ENCODE measurements at places on chromosomes 11 and 22.

GRCh38 chr11:77814848-77815247 lies 5.7 kb downstream of the RSF1 start:
- no peak for DNase-seq

- DNase-seq = peak; percentile 5
These were observed 4.9 kb downstream of the HSD17B12 start for GRCh38 chr11:43685440-43685839.

DNA sequence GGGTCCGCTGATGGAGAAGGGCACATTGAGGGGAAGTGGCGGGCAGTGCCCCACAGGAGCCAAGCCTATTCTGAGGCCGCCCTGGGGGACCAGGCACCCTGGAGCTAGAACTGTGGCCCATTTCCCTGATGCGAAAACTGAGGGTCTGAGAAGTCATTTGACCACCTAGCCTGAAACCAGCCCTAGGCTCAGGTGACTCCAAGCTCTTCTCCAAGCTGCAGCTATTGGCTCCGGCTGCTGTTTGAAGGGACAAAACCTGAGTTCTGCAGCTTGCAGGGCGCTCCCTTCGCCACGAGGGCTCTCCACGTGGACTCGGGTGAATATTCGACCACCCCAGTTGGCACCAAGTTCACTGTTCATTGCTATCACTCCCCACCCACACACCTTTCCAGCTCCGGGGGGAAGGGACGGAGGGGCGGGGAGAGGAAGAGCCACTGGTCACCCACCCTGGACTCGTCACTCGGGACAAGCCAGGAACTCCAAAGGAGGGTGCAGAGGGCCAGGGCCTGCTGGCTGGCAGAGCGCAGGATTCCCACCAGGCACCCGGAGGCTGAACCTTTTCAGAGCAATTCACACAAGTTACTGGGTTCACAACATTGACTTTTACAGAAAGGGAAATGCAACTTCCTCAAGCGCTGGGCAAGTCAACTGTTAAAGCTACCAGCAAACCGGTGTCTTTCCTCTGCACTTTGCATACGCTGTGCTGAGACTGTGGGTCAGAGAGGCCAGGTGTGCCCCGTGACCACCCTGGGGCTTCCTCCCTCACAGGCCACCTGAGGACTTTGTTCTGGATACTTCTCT lies 1.1 kb upstream of the RAC2 start:
- DNase-seq = no peak

- DNase-seq = peak; percentile 23
These were observed 22.2 kb downstream of the TSKU start for GRCh38 chr11:76805206-76805913.

GRCh38 chr11:69916806-69917387 lies 97.7 kb upstream of the FGF3 start:
- no peak for DNase-seq

DNA sequence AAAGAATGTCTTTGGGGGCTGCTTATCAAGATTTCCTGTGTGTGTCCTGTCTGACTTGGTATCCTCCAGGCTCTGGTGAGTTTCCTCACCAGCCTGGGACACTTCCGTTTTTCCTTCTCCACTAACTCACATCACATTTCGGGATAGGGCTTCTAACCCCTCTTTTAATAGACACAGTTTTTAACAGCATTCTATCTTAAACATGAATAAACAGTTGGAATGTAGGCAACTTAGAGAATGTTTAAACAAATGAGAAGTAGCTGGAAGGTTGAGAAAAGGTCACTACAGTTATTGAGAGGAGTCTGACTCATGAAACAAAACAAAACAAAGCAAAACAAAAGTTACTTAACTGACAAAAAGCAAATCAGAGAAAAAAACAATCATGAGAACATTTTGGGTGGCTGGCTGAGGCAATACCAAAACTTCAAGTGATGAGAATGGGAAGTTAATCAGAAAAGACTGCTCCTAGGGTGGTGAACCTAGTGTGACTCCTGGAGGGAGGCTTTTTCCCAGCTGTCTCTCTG lies 64.7 kb upstream of the CTSC start:
- DNase-seq = peak; percentile 21

DNA sequence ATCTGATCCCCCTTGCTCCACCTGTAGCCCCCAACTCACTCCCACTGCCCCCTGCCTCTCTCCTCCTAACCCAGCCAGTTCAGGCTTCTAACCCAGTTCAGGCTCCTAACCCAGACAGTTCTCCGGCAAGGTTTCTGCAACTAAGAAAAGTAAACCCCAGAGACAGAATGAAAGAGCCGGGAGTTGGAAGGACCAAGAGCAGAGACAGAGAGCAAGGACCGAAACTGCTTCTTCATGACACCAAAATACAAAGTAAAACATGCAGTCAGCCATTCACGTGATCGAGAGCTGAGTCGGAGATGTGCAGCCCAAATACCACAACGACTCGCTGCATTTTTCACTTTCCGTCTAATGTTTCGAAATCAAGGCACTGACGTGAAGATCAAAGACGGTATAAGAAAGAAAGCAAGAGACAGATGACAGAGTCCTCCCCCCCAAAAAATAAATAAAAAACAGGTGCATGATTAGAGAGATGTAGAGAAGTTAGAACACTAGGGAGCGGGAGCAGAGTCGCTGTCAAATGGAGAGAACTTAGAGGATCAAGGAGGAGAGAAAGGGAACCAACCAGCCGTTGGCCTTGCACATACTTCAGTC lies 884 bp downstream of the IL10RA start:
- DNase-seq = no peak

DNA sequence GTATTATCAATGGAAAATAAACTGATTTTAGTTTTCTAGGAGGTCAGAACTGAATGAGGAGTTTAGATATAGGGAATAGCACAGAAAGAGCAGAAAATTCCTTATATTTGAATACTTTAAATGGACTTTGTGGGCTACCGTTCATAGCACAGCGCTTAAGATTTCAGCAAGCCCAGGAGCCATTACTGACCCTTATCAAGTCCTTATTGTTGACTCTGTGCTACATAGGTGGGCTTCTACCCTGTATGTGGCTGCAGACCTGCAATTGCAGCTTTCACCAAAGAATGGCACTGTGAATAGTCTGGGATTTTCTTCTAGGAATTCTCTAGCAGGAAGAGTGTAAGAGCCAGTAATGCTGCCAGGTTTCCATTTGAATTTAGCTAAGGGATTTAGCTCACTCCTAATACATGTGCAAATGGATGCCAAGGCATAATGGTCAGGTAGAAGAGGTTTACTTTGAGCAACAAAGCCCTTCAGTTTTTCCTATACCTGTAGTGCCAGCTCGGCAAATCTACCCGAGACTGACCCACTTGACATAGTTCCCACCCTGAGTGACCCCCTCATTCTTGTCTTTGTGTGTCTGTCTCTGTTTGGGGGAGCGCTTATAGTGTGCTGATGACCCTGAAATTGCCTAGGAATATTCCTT lies 42.5 kb upstream of the DLAT start:
- no peak for DNase-seq

All from AG08396 (cell line).